Kidney (tissue), 22 donors: ENCODE measurements at places on chromosomes 5 and 9. TPM values are rescaled to one million over a fixed set of nuclear protein-coding genes. Genes with fewer than 3 reads are reported as not detected.

BARHL1 gene
- total RNA-seq = not detected

PITX1 gene
- total RNA-seq = not detected

STK32A gene
- total RNA-seq = 8.6 TPM

PCDHGB3 gene
- total RNA-seq = 4.4 TPM

TXNDC8 gene
- not detected for total RNA-seq

SLC25A2 gene
- 0.94 TPM for total RNA-seq

DNA sequence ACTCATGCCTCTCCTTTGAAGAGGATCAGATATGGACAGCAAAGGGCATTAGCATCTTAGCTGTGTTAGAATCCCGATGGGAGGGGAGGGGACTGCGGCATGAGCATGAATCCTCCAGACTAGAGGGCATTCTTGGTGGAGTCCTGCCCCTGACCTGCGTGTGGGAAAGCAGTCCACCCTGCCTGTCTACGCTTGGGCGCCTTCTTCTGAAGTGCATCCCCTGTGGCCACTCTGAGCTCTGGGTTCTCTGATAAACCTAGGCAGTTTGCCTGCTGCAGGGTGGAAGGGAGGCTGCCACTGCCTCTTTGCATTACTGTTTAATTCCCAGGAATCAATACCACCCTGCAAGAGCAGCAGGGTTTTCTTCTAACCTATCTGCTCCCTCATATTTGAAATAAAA lies 169.3 kb downstream of the INSYN2B start:
- DNase-seq = no peak

DNA sequence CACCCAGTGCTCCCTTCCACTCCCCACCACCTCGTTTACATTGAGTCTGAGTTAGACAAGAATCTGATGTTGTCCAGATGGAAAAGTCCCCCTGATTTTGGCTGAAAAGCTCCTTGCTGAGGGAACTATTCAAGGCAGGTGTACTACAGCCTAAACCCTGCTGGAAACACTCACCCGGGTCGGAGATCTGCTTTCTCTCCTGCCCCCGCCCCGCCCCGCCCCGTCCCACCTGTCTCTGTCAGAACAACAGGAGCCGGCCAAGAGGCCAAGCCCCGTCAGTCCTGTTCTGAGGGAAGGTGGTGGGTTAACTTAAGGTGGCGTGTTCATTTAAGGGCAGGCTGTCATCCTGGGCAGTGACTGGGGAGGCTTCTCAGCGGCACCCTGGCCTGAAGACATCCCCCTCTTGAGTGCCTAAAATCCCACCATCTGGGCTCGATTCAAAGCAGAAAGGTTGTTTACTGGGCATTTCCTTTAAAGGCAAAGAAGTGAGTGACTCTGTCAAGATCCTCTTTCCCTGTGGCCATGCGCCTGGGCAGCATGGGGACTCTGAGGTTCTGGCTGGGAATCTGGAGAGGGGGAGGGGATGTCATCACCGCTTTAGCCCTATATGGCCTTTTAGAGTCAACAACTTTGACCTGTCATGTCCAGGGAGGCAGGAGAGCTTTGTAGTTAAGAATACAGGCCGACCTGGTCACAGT lies 71.1 kb upstream of the NEURL1B start:
- no peak for DNase-seq

- no peak for DNase-seq
Measured at GRCh38 chr9:127846443-127847177, 7.8 kb downstream of the ENG start.

DNA sequence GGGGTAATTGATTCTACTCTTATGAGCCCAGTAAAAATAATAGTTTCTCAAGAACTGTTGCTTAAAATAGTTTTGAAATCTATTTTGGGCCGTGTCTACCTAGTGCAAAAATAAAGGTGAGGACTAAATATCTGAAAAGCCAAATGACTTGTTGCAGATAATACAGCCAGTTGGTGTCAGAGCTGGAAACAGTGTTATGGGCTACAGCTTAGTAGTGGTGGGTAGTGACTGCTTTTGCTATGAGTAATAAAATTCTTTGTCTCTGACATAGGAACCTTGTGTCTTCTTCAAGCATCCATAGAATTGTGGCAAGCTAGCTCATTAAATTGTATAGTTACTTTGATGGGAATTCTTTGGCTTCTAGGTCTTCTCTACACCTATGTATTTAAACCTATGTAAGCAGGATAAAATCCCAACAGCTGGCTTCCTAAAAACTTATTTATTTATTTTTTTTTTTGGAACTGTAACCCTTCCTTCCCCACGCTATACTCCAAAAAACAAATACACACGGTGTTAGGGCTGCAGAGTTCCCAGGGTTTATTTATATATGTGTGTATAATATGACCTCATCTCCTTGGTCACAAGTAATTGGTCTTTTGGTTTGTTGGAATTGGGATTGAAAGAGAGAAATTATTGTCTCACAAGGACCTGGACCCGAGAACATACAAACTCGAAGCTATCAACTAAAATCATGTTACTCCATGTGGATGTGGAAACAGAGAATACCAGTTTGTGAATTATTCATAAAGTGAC lies 138.0 kb downstream of the NUDT12 start:
- DNase-seq = no peak

- peak; percentile 16 for DNase-seq
Measured at GRCh38 chr9:111232997-111233790, 96.8 kb downstream of the OR2K2 start.

GRCh38 chr9:84702471-84702870 lies 32.9 kb downstream of the NTRK2 start:
- no peak for DNase-seq

GRCh38 chr5:113230711-113231652 lies 203.8 kb downstream of the TSSK1B start:
- no peak for DNase-seq

GRCh38 chr5:14286574-14287421 lies 143.7 kb downstream of the TRIO start:
- DNase-seq = no peak

DNA sequence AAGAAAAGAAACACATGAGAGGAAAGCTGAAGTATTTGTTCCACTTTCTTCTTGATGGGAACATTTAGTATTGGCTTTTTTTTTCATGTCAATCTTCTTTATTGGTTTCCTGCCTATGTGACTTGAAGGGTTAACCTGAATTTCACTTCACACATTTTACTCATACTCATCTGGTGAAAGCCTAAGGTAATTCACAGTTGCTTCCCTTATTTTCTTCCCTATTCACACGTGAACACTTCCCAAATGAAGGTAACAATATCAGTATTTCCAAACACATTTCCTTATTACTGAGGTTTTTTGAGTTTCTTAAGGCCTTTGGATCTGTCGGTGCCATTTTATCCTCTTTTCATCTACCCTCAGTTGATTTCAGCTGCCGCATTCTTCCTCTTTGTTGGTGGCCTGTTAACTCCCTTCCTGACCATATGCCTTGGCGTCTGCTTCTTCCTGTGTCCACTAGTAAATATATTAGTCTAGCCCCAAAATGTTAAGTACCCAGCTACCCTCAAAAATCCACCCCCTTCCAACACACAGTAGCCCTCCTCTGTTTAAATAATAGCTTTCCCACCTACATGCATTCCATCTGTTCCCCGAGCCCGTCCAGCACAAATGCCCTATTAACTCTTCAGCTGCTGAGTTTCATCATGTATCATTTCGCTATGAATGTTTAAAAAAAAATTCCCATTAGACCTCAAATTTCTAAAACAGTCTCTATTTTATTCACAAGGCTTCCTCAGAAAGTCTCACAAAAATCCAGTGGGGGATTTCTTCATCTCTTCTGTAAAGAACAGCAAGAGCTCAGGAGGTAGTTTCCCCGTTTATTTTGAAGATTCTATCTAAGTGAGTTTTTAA lies 97.3 kb downstream of the USP20 start:
- no peak for DNase-seq

- no peak for DNase-seq
Measured at GRCh38 chr9:2602704-2603116, 18.9 kb upstream of the VLDLR start.

GRCh38 chr5:112548246-112548881 lies 129.3 kb upstream of the EPB41L4A start:
- DNase-seq = no peak

GRCh38 chr9:132447346-132447745 lies 37.3 kb downstream of the CFAP77 start:
- no peak for DNase-seq

DNA sequence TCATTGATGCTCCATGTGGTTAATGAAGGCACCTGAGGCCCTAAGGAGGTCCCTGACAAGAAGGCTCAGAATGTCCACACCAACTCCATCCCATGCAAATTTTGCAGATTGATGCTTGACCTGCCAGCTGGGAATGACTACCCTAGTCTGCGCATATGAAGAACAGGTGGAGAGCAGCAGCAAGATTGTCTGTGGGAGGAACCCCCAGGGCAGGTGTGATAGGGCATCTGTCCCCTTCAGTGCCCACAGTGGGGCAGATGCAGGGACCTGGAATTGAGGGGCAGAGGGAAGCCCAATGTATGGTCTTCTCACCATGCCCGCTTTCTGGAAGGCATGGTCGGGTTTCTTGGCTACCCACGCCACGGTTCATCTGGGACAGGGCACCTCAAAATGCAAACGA lies 79.6 kb downstream of the MACROH2A1 start:
- DNase-seq = no peak
